ENCODE measurements at places on chromosomes 5 and 9.

DNA sequence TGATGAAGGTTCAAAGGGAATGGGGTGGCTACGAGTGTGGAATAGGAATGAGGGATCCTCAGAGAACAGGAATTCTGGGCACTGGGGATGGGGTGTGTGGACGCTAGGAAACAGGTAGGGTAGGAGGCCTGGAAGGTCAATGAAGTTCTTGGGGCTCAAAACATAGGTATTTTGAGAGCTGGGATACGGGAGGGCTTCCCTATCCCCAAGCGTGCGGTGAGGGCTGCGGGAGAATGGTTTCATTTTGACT, 718 bp downstream of the QSOX2 start:
- DNase-seq: no peak

DNA sequence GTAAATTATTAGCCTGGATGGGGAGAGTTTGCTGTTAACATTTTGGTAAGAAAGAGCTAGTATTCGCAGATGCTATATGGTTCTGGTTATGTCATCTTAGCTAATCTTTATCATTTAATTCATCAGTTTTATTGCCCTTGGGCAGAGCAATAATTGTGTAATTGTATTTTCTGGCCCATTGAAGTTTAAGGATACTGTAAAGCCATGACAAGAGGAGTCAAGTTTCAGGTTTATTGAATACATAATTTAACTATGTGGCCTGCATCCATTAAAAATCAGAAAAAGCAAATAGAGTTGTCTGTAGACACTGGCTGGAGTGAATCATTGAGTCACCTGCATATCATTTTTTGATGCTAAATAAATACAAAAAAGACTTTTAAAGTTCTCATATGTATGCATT, 255.8 kb downstream of the PRELID2 start:
- no peak for DNase-seq

GRCh38 chr5:69292306-69292705, 40.3 kb downstream of the CCDC125 start:
- no peak for DNase-seq

GRCh38 chr9:92642564-92642963, 27.4 kb downstream of the IPPK start:
- DNase-seq: no peak

GRCh38 chr5:156778139-156778706, 71.9 kb upstream of the PPP1R2B start:
- no peak for DNase-seq

DNA sequence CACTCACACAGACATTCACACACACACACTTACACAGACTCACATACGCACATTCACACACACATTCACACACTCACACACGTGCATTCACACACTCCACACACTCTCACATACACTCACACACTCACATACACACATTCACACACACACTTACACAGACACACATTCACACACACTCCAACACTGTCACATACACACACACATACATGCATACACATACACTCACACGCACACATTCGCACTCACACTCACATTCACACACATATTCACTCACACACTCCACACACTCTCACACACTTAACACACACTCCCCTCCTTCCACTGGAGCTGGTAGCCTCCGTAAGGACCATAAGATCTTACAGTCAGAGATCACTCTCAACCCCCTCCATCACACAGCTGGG, 26.2 kb downstream of the CAMK2A start:
- DNase-seq: no peak

DNA sequence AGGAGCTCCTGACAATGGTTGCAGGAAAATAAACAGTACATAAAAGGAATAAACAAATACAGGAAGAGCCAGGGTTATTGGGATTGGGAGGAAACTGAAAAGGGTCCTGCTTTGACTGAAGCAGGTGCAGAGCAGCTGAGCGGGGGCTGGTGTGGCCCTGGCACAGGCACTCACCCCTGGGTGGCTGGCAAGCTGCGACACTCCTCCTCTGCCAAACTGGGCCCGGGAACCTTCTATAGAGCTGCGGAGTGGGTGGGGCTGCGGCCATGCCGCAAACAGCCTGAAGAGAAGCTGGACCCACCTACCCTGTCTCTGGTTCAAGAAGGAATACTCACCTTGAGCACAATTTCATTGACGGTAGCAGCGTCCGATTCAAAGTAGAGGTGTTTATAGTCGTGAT, 182.5 kb downstream of the GAPVD1 start:
- no peak for DNase-seq

DNA sequence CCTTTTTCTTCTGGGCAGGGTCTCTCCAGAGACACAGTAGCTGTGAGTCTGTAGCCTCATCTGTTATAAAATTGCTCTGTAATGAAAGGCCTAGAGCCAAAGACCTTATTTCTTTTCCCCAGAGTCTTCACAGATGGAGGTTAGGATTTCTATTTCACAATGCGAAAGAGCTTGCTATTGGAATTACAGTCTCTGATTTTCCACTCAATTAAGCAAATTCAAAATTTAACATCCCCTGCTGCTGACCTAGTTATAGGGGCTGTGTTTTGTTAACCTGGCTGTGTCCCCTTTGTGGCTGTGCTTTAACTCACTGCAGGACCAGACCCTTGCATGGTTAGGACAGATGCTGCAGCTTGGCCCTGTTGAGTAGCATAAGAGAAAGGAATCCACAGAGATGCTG, 190.3 kb upstream of the NMUR2 start:
- DNase-seq: no peak

- no peak for DNase-seq
Measured at GRCh38 chr9:81028504-81028903, 660.8 kb downstream of the TLE1 start.

DNA sequence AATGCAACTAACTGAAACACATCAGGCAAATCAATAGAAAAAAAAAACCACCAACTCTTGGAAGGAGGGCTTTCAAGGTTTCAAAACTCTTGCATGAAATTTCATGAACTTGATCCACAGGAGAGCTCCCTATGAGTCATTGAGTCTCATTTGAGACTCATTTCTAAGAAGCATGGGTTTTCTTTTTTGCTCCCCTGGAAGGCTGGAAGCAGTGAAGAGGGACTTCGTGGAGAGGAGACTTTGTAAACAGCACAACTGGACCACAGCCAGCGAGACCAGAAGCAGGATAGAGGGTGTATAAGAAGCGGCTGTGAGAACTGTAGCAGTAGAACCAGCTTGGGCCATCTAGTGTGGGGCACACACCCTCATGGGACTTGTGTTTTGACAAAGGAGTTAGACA, 41.2 kb upstream of the RAPGEF1 start:
- DNase-seq: no peak

DNA sequence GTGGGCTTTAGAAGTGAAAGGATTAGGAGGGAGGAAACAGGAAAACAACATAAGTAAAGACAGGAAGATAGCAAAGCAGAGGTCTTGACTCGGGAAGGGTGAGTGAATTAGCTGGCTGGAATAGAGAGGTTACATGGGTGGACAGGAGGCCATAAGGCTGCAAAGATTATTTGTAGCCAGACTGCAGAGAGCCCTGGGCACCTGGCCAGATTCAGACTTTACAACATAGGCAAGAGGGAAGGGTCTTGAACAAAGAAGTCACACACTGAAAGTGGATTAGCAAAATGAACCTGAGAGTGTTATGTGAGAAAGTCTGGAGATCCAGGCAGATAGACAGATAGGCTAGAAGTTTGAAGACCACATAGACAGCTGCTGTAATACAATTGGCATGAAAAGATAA, 29.7 kb upstream of the CER1 start:
- no peak for DNase-seq

GRCh38 chr5:149540089-149540488, 11.2 kb downstream of the CSNK1A1 start:
- no peak for DNase-seq

- no peak for DNase-seq
Measured at GRCh38 chr5:155082401-155082800, 68.8 kb downstream of the KIF4B start.

DNA sequence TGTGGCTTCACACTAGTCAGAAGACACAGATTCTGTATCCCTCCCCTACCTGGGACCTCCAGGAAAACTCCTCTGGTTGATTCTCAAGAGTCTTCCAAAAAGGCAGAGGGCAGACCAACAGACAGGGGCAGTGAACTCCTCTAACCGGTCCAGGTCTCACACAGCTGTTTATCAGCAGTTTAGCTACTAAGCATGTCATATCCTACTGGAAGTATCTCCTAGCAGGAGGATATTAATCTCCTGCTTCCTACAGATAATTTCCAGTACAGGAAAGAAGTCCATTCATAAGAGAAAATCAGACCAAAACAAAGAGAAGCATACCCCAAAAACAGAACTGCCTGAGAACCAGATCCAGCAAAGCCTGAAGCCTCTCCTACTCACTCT, 64.3 kb downstream of the DTWD2 start:
- no peak for DNase-seq

- no peak for DNase-seq
Measured at GRCh38 chr9:134932171-134932570, 14.5 kb upstream of the FCN1 start.

- DNase-seq: no peak
Measured at GRCh38 chr9:81535542-81536241, 153.7 kb downstream of the TLE1 start.

DNA sequence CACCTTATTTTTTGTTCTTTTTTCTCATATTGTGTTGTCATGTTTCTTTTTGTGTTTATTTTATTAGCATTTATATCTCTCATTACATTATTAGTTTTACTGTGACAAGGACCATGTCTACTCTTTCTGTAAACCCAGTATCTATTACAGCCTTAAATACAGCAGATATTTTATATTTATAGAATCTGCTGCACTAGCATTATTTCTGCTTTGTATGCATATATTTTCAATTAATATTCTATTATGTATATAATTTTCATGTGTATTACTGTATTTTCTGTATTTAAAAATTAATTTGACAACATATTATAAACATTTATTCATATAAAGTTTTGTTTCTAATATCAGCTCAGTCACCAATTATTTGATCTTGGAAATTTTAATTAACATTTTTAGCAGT, 19.5 kb upstream of the C6 start:
- no peak for DNase-seq

DNA sequence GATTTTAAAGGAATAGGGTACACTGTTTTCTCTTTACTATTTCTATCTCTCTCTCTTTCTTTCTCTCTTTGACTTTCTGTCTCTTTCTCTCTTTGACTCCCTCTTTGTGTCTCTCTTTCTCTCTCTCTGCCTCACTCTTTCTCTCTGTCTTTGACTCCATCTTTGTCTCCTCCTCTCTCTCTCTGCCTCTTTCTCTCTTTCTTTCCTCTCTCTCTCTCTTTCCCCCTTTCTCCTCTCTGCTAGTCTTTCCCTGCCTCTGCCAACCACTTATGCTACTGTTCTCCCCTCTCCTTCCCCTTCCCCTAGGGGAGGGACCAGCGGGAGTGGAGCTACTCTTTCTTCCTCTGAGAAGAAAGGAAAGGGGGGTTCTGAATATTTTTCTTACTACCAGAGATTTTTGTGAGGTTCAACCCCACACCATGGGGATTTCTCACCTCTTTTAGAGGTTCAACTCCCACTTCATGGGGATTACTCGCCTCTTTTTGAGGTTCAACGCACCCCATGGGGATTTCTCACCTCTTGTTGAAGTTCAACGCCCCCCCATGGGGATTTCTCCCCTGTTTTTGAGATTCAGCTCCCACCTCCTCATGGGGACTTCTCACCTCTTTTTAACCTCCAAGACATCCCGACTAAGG, 309.9 kb downstream of the NR3C1 start:
- DNase-seq: no peak

Data from GOT3 (cell line).